ENCODE measurements at places on chromosomes 1 and 21.

GRCh38 chr1:164675342-164675904, 116.4 kb downstream of the PBX1 start:
- DNase-seq, result no peak

DNA sequence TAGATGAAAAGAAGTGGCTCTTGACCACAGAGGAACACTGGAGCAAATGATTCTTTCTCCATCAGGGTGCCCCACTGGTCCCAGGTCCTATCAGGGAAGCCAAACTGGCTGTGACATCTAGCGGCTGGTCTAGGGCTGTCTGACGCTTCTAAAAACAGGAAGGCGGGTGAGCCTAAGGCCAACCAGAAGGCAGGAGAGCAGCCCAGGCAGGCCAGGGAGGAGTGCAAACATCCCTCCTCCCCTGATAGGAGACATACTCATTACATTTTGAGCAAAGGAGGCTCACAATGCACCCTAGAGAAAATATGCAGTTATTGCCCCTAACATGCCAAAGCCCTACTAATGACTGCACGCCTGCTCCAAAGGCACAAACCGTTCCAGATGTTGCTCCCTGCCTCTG, 10.4 kb upstream of the FOXE3 start:
- DNase-seq, result no peak

- DNase-seq, result peak; percentile 21
Observed at GRCh38 chr1:36223381-36223995, 755 bp upstream of the THRAP3 start.

GRCh38 chr1:2314273-2314802, 77.0 kb downstream of the MORN1 start:
- DNase-seq, result no peak

GRCh38 chr21:24897883-24898282, 709.4 kb downstream of the MRPL39 start:
- DNase-seq, result no peak

GRCh38 chr1:17984583-17984982, 123.0 kb upstream of the IGSF21 start:
- no peak for DNase-seq

DNA sequence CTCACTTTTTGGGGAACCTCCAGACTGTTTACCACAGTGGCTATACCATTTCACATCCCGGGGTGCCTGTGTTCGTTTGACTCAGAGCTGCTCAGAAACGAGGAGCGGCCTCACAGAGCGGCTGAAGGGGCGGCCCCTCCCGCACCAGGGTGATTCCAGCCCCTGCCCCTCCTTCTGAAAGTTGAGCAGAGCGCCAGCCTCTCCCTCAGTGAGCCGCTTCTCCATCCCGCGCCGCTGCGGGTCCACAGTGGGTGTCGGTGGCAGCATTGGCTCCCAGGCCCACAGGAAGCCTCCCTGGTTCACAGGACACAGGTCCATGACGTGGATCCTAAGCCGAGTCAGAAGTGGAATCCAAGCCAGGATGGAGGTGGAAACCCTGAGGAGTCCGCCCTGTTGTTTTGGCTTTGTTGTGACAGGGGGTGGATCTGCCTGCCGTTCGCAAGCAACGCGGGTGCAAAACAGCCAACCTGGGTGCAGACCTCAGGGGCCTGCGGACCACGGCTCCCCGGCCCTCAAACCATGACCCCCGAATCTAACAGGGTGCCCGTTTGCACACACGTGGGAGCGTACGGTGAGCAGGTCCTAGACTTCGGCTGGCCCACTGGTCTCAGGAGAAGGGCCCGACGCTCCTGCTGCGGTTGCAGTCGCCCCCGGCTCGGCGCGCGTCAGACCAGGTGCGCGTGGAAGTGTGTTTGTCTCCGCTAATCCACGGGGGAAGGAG, 186.8 kb upstream of the ARHGEF16 start:
- no peak for DNase-seq

GRCh38 chr1:201539561-201540431, 869 bp downstream of the NAV1 start:
- DNase-seq, result no peak

DNA sequence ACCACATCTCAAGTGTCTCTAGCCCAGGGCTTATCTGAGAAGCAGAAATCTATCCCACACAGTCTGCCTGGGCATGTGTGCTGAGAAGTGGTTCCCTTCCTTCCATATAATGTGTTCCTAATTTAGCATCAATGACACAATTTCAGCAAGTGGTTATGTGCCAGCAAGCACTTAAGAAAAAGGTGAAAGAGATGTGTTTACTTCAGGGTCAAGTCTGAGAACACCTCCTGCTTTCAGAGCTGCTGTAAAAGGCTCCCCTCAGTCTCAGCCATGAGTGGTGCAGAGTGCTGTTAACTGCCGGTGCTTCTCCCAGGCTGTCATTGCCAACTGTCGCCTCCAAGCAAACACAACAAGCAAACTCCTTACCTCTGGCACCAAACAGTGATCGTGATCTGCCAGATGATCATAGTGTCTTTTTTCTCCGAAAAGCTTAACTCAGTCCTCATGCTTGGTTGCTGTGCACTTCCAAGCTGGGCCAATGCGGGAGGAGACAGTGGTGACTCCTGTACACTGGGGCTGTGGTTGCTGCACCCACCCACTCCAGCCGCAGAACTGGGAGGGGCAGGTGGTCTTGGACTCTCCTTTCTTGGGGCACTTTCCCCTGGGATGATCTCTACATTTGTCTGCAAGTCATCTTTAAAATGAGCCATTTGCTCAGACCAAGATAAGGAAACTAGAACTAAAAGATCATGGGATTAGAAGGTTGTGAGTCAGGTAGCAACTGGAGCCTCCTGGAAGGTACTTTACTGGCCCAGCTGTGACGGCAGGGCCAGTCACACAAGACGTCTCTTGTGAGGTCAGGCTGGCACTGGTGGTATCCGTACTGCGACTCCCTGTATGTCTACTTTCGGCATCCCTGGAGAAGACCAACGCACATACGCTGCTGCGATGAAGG, 32.4 kb downstream of the ATP1A1 start:
- no peak for DNase-seq

DNA sequence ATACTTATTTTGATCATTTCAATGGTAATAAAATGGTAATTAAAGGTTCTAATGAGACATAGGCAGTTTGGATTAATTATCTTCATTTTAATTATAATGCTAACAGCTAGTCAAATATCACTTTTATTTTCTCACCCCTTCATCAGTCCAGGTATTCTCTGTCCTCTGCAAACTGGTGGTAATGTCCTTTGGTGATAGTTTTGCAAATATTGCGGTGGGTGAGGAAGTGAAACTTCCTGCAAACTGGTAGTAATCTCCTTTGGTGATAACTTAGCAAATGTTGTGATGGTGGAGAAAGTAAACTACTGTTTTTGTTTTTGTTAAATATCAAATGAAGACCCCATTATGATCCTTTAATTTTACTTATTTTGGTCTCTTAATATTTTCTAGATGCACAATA, 209.0 kb downstream of the AMY1C start:
- DNase-seq, result no peak

GRCh38 chr1:169595764-169596711, 9.8 kb upstream of the F5 start:
- no peak for DNase-seq
